ENCODE measurements at places on chromosomes 6 and 20. TPM values are rescaled to one million over a fixed set of nuclear protein-coding genes. Genes with fewer than 3 reads are reported as not detected.

Gene RIMS1
- 1.6 TPM for total RNA-seq

Gene LBP
- total RNA-seq: 167 TPM

Gene SCP2D1
- total RNA-seq: not detected

Gene XKR7
- total RNA-seq: not detected

- no peak for DNase-seq
- no peaks in the 10 kb centered on the region for H3K27me3 ChIP-seq
- peaks cover 30% of the 10 kb centered on the region for H3K4me1 ChIP-seq
- H3K27ac ChIP-seq: no peak overlapping the region
- no peaks in the 10 kb centered on the region for H3K36me3 ChIP-seq
Observed at GRCh38 chr20:16552015-16552414, 21.2 kb downstream of the KIF16B start.

- H3K27ac ChIP-seq: no peak overlapping the region
- peaks cover 5% of the 10 kb centered on the region for H3K36me3 ChIP-seq
- no peak overlapping the region for H3K4me3 ChIP-seq
- H3K4me1 ChIP-seq: no peaks in the 10 kb centered on the region
Observed at GRCh38 chr20:20395903-20396568, 28.1 kb downstream of the INSM1 start.

DNA sequence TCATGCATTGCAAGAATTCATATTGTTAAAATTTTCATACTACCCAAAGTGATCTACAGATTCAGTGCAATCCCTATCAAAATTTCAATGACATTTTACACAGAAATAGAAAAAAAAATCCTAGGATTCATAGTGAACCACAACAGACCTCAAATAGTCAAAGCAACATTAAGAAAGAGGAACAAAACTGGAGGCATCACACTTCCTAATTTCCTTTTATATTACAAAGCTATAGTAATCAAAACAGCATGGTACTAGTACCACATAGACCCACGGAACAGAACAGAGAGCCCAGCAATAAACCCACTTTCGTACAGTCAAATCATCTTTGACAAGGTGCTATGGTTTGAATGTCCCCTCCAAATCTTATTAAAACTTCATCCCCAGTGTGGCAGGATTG lies 39.7 kb downstream of the NTSR1 start:
- H3K4me3 ChIP-seq: no peak overlapping the region
- DNase-seq: no peak
- H3K36me3 ChIP-seq: no peaks in the 10 kb centered on the region

GRCh38 chr6:85361643-85362014 lies 88.3 kb upstream of the NT5E start:
- no peaks in the 10 kb centered on the region for H3K4me1 ChIP-seq
- H3K27ac ChIP-seq: no peak overlapping the region
- no peaks in the 10 kb centered on the region for H3K36me3 ChIP-seq

DNA sequence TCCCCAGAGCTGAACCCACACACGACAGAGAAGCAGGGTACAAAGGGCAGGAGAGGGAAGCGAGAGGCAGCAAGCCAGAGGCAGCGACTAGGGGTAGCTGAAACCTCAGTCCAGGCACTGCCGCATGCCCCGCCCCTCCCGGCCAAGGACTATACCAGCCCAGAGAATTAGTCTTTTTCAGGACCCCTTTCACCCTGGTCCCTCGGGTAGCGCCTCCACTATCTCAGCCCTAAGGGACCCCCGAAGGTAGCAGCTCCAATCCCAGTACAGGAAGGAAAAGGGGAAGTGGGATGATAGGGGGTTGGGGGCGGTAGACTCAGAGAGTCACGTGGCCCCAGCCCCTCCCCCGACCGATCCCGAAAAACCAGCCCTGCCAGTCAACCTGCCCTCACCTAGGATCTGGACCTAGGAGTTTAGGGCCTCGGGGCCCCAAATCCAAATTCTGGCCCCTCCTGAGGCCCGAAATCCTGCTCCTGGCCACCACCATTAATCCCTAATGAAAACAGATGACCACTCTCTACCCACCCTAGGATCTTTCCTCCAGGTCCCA lies 1.3 kb downstream of the RGL2 start:
- H3K36me3 ChIP-seq: peaks cover 55% of the 10 kb centered on the region
- no peaks in the 10 kb centered on the region for H3K27me3 ChIP-seq
- H3K27ac ChIP-seq: peak overlapping the region; percentile 97
- peak; percentile 69 for DNase-seq
- H3K4me3 ChIP-seq: peak overlapping the region; percentile 82

DNA sequence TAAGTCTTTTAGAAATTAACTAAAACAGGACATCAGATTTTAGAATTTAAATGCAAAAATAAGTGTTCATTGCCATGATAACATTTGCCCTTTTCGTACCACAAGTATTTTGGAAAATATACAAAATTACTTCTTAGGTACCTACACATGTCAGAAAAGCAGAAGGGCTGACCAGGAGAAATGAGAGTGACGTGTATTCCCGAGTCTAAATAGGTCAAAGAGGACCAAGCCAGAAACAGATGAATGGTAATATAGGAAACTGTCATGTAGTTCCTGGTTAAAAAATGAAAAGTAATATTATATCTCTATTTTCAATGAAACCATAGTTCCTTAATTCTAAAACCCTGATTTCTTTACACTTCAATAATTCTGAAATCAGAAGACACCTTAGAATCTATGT lies 126.2 kb downstream of the IPCEF1 start:
- H3K27me3 ChIP-seq: no peaks in the 10 kb centered on the region
- DNase-seq: no peak

GRCh38 chr6:20810727-20811108 lies 276.5 kb downstream of the CDKAL1 start:
- H3K4me3 ChIP-seq: no peak overlapping the region
- H3K4me1 ChIP-seq: peaks cover 9% of the 10 kb centered on the region
- DNase-seq: no peak
- H3K27ac ChIP-seq: peak overlapping the region; percentile 12

- H3K27me3 ChIP-seq: no peaks in the 10 kb centered on the region
- no peak overlapping the region for H3K4me3 ChIP-seq
- no peaks in the 10 kb centered on the region for H3K4me1 ChIP-seq
Observed at GRCh38 chr6:63610944-63611343, 24.7 kb upstream of the PHF3 start.

DNA sequence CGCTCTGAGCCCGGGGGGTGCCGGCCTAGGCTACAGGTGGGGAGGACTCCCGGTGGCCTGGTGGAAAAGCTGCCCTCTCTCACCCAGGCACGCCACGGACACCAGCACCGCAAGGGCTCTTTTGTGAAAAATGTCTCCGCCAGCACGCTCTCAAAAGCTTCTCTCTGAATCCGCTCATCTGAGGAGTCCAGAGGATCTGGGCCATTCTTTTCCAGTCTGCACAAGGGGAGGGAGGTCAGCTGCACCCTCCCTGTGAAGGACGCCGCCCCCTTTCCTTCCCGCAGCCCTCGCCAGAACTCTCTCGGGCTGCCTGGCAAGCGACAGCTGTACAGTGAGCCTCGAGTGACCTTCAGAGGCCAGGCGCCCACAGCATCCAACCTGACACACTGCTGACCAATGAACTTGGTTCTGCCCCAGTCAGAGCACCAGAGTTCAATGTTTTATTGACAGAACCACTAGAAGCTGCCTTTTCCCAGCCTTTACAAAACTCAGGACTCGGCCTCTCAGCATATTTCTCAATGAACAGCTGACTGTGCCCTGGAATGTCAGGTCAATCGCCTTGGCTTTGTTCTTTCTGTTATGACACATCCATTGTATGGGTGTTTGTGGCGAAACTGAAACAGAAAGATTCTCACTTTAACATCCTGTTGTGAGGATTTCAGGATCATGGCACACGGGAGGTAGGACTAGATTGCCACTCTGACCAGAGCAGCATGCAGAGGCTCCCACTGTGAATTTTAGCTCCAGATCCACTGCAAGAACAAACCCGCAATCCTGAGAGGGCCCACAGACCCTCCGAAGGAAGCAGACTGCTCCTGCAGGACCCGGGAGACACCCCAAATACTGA lies 26.7 kb downstream of the SERPINB9 start:
- peak overlapping the region; percentile 64 for H3K27ac ChIP-seq
- H3K27me3 ChIP-seq: peaks cover 2% of the 10 kb centered on the region
- peaks cover 8% of the 10 kb centered on the region for H3K4me1 ChIP-seq
- DNase-seq: peak; percentile 71

DNA sequence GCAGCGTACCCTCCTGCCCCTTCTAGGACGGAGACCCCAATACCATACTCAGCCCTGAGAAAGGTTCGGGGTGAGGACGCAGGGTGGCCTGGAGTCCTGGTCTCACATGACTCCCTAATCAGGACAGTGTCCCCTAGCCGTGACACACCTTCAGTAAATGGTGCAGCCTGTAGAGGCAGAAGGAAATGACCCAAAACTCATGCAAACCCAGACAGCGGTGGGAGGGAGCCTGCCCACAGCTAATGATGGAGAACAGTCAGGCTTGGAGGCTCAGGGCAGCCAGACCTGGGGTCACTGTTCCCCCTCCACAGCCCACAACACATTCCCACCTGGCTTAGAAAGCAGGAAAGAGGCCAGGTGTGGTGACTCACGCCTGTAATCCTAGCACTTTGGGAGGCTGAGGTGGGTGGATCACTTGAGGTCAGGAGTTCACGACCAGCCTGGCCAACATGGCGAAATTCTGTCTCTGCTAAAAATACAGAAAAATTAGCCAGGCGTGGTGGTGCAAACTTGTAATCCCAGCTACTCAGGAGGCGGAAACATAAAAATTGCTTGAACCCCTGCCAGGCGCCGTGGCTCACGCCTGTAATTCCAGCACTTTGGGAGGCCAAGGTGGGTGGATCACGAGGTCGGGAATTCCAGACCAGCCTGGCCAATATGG lies 8.8 kb upstream of the HMGA1 start:
- H3K4me1 ChIP-seq: peaks cover 12% of the 10 kb centered on the region
- no peaks in the 10 kb centered on the region for H3K27me3 ChIP-seq
- no peak overlapping the region for H3K4me3 ChIP-seq
- no peaks in the 10 kb centered on the region for H3K36me3 ChIP-seq

- H3K36me3 ChIP-seq: no peaks in the 10 kb centered on the region
- no peak for DNase-seq
- H3K27me3 ChIP-seq: no peaks in the 10 kb centered on the region
Observed at GRCh38 chr6:113805811-113806495, 51.2 kb upstream of the MARCKS start.

- H3K4me3 ChIP-seq: no peak overlapping the region
- DNase-seq: no peak
- H3K27ac ChIP-seq: no peak overlapping the region
- H3K27me3 ChIP-seq: no peaks in the 10 kb centered on the region
- H3K36me3 ChIP-seq: no peaks in the 10 kb centered on the region
Observed at GRCh38 chr20:1334761-1335160, 5.8 kb upstream of the SDCBP2 start.

- no peak for DNase-seq
- H3K27ac ChIP-seq: no peak overlapping the region
- H3K4me3 ChIP-seq: no peak overlapping the region
- no peaks in the 10 kb centered on the region for H3K4me1 ChIP-seq
Observed at GRCh38 chr20:58742668-58743566, 50.3 kb downstream of the NPEPL1 start.

DNA sequence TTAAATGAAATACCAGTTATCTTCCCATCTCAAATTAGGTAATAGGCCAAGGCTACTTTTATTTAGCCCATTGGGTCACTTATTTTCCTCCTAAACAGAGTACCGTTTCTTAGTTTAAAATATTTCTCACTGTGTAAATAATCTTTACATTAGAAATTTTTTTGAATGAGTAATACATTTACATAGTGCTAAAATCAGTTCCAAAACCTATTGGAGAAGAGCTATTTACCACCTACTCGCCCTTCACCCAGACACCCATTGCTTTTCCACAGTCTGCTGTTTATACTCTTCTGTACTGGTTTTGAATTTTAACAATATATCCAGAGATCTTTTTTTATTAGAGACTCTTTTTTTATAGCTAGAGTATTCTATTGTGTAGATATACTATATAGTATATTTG lies 36.9 kb downstream of the MCM8 start:
- DNase-seq: no peak
- H3K36me3 ChIP-seq: peaks cover 4% of the 10 kb centered on the region
- no peak overlapping the region for H3K27ac ChIP-seq
- no peaks in the 10 kb centered on the region for H3K4me1 ChIP-seq
- H3K27me3 ChIP-seq: no peaks in the 10 kb centered on the region

GRCh38 chr6:37492236-37492972 lies 7.3 kb downstream of the CCDC167 start:
- H3K27ac ChIP-seq: no peak overlapping the region
- no peaks in the 10 kb centered on the region for H3K36me3 ChIP-seq
- H3K4me1 ChIP-seq: no peaks in the 10 kb centered on the region
- no peak overlapping the region for H3K4me3 ChIP-seq

GRCh38 chr20:52090035-52090434 lies 101.5 kb downstream of the ZFP64 start:
- no peak overlapping the region for H3K27ac ChIP-seq
- H3K27me3 ChIP-seq: no peaks in the 10 kb centered on the region
- DNase-seq: no peak
- H3K36me3 ChIP-seq: no peaks in the 10 kb centered on the region
- H3K4me3 ChIP-seq: no peak overlapping the region

Measured in psoas muscle (tissue), 8 donors.